ENCODE measurements at places on chromosomes 3 and 15.

GRCh38 chr3:16279010-16279801 is 14.2 kb downstream of the OXNAD1 start:
- DNase-seq: no peak

DNA sequence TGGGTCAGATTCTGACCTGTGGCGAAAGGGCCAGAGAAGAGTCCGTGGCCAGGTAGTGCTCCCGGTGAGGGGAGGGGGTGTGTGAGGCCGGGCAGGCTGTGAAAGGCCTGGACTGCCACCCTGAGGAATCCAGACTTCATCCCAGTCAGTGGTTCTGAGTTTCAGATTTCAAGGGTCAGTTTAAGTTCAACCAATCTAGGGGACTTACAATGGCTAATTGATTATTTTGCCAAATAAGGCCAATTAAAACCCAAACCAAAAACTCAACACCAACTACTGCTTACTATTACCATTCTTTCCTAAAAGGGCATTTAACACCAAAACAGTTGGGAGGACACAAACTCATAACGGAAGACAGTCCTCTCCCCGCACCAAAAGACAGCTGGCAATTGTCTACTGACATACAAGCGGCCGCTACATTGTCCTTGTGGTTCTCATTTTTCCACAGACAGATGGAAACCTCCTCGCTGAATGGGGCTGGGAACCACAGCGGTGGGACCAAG is 30.5 kb downstream of the TMEM44 start:
- DNase-seq: no peak

DNA sequence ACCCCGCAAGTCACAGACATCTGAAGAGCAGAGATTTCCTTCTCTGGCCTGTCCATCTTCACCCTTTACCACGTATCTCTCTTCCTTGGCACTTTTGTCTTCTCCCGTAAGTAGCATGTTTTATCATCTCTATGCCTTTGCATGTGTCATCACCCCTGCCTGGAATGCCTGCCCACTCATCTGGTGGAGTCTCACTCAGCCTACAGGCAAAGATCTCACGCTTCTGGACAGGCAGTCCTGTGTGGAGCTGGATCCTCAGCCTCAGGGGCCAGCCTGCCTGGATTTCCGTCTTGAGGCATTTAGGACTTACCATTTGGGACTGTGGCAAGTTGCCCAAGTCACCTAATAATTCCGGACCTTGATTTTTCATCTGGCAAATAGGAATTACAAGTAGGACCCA is 114.3 kb upstream of the CACNA2D3 start:
- no peak for DNase-seq

- DNase-seq: no peak
Observed at GRCh38 chr15:90665288-90666134, 51.6 kb upstream of the BLM start.

- peak; percentile 78 for DNase-seq
Observed at GRCh38 chr3:122299872-122300460, 25.1 kb upstream of the CSTA start.

DNA sequence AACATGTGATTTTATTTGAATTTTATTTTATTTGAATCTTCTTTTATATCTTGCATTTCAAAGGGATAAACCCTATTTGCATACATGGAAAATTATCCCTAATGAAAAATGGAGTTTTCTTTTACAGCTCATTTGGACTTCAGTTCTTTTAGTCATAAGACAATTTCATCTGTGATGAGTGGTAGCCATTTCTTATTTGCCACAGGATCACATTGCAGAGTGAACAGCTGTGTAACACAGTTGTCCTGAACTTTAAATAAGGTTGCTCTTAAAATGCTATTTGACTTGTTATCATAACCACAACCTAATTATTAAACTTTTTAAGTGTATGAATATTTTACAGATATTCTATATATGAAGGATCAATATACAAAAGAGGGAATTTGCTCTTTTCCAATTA is 221.7 kb upstream of the ROPN1 start:
- DNase-seq: no peak

- no peak for DNase-seq
Observed at GRCh38 chr3:153979418-153980251, 141.6 kb upstream of the ARHGEF26 start.

DNA sequence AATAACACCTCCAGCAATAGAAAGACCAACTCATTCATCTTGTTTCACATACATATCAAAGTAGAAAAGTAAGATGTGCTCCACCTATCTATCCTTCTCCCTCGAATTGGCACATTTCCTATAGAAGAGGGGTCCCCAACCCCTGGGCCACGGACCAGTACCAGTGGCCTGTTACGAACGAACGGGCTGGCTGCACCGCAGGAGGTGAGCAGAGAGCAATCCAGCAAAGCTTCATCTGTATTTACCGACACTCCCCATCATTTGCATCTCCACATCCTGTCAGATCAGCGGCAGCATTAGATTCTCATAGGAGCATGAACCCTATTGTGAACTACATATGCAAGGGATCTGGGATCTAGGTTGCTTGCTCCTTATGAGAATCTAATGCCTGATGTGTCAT is 95.0 kb upstream of the CGNL1 start:
- no peak for DNase-seq

DNA sequence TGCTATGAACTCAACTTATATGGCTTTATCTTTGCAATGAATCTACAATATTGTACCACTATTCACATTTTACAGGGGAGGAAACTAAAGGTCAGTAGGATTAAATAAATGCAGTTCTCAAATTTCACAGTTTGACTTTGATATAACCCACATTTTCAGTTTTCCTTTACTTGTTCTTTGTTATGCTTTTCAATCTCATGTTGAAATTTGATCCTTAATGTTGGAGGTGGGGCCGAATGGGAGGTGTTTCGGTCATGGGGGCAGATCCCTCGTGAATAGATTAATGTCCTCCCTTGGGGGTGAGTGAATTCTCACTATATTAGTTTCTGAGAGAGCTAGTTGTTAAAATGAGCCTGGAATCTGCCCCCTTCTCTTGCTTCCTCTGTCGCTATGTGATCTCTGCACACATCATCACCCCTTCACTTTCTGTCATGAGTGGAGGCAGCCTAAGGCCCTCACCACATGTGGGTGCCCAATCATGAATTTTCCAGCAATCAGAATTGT is 44.7 kb downstream of the CD200 start:
- no peak for DNase-seq

GRCh38 chr15:45428491-45428890 is 50.1 kb upstream of the GATM start:
- no peak for DNase-seq

- DNase-seq: no peak
Observed at GRCh38 chr3:196631682-196632045, 7.8 kb upstream of the NRROS start.

- DNase-seq: no peak
Observed at GRCh38 chr3:133973249-133973980, 56.3 kb downstream of the SLCO2A1 start.

Data from NCI-H82 (cell line).